ENCODE measurements at places on chromosomes 3 and 15.

- no peak for DNase-seq
These were observed 37.8 kb downstream of the SSUH2 start for GRCh38 chr3:8606701-8607231.

DNA sequence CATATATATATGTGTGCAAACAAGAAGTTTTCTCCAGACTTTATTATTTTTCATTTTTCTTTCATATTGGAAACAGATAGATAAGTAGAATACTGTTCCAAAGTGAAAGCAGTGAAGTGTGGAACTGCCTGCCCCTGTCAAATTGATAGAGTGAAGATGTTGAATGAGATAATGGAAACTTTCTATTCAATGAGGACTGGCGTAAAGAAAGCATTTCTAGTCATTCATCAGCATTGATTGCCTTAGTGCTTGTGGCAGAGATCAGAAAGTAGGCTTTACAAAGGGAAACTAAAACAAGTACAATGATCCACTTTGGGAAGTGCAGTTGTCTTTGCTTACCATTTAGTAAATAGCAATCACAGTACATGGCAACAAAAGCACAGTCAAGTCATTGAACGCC lies 300.0 kb downstream of the CADM2 start:
- no peak for DNase-seq

DNA sequence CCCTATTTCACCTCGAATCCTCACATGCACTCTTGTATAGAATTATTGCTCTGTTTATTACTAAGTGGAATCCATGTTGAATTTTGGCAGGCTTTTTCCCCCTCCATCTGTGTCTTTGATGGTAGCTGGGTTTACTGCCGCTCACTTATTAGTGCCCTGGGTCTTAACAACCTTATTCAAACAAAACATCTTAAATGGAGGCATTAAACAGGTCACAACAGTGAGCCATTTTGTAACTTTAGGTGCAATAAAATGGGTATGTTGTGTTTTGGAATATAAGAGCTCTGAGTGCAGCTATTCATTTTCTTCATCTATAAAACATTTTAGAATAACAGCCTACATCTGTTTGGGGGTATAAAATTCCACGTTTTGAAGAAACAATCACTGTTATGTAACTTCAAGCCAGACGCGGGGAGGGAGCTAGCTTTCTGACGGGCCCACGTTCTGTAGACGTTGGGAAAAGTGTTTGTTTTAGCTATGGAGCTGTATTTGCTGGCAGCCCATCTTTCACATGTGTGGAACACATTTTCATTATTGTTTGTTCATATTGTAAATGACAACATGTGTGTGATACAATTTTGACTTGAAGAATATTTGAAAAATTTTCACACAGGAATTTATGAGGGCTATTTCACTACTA lies 122.0 kb downstream of the SLC25A26 start:
- no peak for DNase-seq

GRCh38 chr3:170189398-170190256 lies 8.1 kb upstream of the PHC3 start:
- no peak for DNase-seq
